Activated T-cell treated with anti-CD3 and anti-CD28 coated beads, Interleukin-2, amount 50 U/mL, for 1 hour (primary cell): ENCODE measurements at places on chromosomes 12 and 14.

DNA sequence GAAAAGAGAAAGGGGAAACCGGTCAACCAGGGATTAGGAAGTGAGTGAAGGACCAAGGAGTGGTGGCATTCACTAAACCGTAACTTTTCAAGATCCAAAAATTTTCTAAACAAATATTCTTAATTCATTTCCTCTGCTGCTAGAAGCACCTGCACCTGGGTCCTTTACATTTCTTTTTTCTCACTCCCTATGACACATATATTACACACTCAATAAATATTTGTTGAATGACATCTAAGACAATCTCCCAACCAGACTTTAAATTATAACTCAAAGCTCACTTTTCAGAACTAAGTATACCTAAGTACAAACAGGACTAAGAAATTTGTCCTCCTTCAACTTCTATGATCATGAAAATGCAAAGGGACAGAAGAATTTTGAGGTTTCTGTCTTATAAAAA is 11.1 kb downstream of the TTC5 start:
- DNase-seq = no peak

DNA sequence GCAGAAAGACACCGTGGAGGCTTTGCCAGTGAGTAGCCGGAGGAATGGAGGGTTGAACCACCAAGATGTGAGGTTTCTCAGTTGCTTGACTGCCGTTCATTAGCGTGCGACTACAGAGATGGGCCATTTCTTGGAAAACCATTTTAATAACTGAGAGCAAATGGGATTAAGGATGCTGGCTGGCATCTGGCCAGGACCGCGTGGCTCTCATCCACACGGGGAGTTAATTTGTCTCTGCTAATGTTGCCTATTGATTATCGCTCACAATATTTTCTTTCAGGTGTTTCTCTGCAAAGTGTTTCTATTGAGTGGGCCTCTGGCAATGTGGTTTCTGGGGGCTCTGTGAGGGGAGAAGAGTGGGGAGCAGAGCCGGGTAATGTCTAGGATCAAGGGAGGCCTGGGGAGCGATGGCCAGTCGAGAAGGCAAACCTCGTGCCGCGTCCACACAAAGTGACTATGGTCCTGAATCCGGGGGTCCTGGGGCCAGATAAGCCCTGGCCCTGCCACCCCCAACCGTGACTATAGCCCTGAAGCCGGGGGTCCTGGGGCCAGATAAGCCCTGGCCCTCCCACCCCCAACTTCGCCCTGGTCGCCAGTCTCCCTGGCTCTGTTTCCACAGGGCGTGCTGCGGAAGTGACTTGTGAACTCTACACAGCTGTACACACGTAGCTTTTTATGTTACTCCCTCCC is 110.6 kb downstream of the PRMT8 start:
- DNase-seq = no peak

GRCh38 chr12:2291182-2291832 is 238.5 kb downstream of the CACNA1C start:
- no peak for DNase-seq

- no peak for DNase-seq
Observed at GRCh38 chr14:64196814-64197411, 97.3 kb downstream of the ESR2 start.

GRCh38 chr14:41482861-41483260 is 123.8 kb upstream of the LRFN5 start:
- DNase-seq = no peak

- DNase-seq = no peak
Observed at GRCh38 chr14:62654641-62655040, 390.6 kb downstream of the KCNH5 start.
